Mesangial cell (primary cell): ENCODE measurements at places on chromosomes 12 and 14. TPM values are rescaled to one million over a fixed set of nuclear protein-coding genes. Genes with fewer than 3 reads are reported as not detected.

The BICDL1 gene
- total RNA-seq, result 0.65 and 10.4 TPM in 2 replicates

The CNIH1 gene
- 184 and 243 TPM in 2 replicates for total RNA-seq

The SLC24A4 gene
- total RNA-seq, result not detected in 2 replicates

The ADCY6 gene
- total RNA-seq, result 20.4 and 44.7 TPM in 2 replicates

The GARIN6 gene
- not detected in 2 replicates for total RNA-seq

The LRIG3 gene
- 60.8 and 70.9 TPM in 2 replicates for total RNA-seq

The KITLG gene
- 5.5 and 24.3 TPM in 2 replicates for total RNA-seq
